SJCRH30 (cell line): ENCODE measurements at places on chromosomes 12 and 14.

- peak; percentile 95 for DNase-seq
- peak overlapping the region; percentile 99 for H3K27ac ChIP-seq
- peaks cover 54% of the 10 kb centered on the region for H3K4me1 ChIP-seq
- H3K4me3 ChIP-seq, result peak overlapping the region; percentile 45
- no peaks in the 10 kb centered on the region for H3K36me3 ChIP-seq
Observed at GRCh38 chr14:68563251-68564131, 229.4 kb downstream of the ZFP36L1 start.

DNA sequence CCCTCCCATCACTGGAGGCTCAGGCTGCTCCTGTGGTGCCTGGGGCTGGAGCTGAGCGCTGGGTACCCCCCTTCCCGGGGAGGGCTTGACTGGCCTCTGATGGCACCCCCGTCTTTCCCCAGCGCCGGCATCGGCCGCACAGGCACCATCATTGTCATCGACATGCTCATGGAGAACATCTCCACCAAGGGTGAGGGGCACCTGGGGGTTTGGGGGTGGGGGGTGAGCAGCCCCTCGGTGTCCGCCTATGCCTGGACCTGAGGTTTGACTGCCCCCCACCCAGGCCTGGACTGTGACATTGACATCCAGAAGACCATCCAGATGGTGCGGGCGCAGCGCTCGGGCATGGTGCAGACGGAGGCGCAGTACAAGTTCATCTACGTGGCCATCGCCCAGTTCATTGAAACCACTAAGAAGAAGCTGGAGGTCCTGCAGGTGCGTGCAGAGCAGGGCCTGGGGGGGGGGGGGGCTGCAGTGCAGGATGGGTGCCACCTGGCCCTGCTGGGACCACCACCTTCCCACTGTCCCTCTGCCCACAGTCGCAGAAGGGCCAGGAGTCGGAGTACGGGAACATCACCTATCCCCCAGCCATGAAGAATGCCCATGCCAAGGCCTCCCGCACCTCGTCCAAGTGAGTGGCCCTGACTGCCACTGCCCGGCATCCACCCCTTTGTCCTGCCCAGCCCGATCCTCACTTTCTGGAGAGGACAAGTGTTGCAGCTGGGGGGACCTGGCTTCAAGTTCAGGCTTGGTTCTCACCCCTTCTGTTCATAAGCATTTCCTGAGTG is 8.8 kb downstream of the PTPN6 start:
- no peak overlapping the region for H3K4me3 ChIP-seq
- H3K27me3 ChIP-seq, result peaks cover 5% of the 10 kb centered on the region; the same call in 1 of the 2 replicates
- no peak overlapping the region for H3K27ac ChIP-seq
- no peak for DNase-seq
- H3K4me1 ChIP-seq, result peaks cover 11% of the 10 kb centered on the region; the same call in 1 of the 2 replicates
- H3K36me3 ChIP-seq, result peaks cover 6% of the 10 kb centered on the region

GRCh38 chr12:92504594-92504981 is 198.2 kb upstream of the PLEKHG7 start:
- peak overlapping the region; percentile 97 for H3K27ac ChIP-seq
- no peaks in the 10 kb centered on the region for H3K27me3 ChIP-seq
- DNase-seq, result no peak
- H3K4me3 ChIP-seq, result no peak overlapping the region
- H3K36me3 ChIP-seq, result no peaks in the 10 kb centered on the region
- H3K4me1 ChIP-seq, result peaks cover 37% of the 10 kb centered on the region

- H3K4me3 ChIP-seq, result peak within 1 kb of the TSS; percentile 67
- H3K27me3 ChIP-seq, result no peaks in the 10 kb centered on the region
- peak; percentile 65 for DNase-seq
- H3K27ac ChIP-seq, result peak within 1 kb of the TSS; percentile 51; the same call in 1 of the 2 replicates
Observed at GRCh38 chr12:53097564-53098353, at the start of gene IGFBP6. Gene IGFBP6 (plus strand): TSS chr12:53097667. CDS start chr12:53097718, 51 bp downstream.

DNA sequence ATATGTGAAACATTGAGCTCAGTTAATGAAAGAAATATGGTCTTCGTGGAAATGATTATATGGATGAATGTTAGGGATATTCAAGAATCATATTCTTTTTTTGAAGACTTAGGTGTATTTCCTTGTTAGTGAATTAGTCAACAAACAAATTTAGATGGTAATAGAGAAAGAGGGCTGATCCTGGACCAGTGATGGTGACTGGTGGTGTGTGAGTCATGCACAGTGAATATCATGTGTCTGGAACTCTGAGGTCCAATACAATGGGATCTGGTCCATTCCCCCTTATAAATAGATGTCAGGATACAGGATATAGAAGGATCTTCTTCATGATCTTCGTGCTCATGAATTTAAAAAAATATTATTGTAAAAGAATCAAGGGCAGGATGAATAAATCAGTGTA is 64.4 kb upstream of the RTL1 start:
- H3K4me1 ChIP-seq, result no peaks in the 10 kb centered on the region
- H3K36me3 ChIP-seq, result peaks cover 81% of the 10 kb centered on the region
- H3K27me3 ChIP-seq, result no peaks in the 10 kb centered on the region
- no peak for DNase-seq
- H3K4me3 ChIP-seq, result no peak overlapping the region

DNA sequence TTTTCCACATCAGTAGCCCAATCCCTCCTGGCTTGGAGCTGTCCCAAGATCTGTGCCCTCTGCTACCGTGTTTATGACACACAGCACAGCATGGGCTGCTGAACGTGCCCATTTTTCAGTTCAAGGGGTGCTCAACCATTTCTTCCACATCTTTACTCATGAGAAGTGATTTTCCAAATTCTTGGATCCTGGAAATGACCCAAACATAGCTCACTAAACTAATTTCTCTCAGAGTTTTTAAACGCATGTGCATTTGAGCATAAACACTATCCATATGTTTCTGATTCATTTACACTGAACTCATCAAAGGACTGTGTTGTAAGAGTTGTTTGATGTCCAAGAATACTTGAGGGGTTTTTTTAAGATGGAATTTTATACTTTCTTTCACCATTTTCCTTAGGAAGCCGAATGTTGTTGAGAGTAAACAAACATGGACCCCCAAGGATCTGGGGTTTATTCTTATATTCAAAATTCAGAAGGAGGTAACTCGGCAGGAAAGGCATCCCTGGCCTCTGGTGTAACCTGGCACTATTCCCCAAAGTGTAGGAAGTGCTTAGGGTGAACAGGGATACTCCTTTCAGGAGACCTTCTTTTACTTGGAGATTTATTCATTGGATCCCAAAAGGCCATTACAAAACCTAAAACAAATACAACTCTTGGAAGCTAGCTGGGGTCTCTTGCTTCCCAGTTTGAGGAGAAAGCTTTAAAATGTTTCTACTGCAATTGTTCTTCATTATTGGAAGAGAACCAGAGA is 215.0 kb downstream of the BMP4 start:
- no peaks in the 10 kb centered on the region for H3K27me3 ChIP-seq
- peaks cover 10% of the 10 kb centered on the region for H3K4me1 ChIP-seq
- H3K36me3 ChIP-seq, result 0 out of 2 replicates have a peak, but pooled peaks cover 2% of the 10 kb centered on the region
- DNase-seq, result no peak
- H3K4me3 ChIP-seq, result no peak overlapping the region
- H3K27ac ChIP-seq, result no peak overlapping the region
